ENCODE measurements at places on chromosomes 5 and 9.

- no peak for DNase-seq
Observed at GRCh38 chr5:9054821-9055589, 490.9 kb downstream of the SEMA5A start.

DNA sequence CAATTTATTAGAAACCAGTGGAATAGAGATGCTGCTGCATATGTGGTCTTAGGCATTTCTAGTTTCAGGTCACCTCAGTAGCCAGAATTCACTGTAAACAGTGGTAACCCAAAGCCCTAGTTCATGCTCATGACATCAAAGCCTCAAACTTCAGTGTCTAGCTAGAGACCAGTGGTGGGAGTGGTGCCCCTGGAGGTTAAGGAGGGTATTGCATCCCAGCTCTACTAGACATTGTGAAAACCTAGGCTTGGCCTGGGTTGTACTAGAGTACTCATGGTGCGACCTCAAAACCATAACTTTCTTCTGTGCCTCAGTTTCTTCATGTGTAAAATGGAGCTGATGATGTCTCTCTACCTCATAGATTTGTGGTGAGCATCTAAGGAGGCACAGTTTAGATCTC lies 18.8 kb downstream of the COL5A1 start:
- no peak for DNase-seq

DNA sequence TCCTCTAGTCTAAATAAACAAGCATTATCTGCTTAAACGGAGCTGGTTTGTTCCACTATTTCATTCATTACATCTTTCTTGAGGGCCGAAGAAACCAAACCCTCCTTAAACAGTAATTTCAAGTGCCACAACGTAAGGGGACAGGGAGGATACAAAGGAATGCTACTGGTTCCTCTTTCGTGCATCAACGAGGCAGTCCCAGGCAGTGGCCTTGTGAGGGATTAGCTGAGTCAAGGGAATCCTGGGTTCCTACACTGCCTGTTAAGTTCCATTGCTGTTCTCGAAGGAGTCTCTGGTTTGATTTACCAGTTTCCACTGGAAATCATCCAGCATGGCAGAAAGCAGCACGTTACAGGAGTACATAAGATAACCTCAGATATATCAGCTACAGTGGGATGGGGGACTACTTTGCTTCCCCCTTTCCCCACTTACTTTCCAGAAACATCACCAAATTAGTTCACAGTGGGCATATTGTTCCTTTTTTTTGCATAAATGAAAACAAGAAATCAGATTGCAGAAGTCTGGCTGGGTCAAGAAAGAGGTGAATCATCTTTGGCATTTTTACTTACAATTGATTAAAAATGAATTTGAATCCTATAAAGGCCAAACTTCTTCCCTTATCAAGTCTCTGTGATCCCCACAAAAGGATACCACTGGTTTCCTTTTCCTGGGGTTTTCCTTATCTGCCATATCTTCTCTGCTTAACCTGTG lies 2.5 kb upstream of the RANBP3L start:
- no peak for DNase-seq

DNA sequence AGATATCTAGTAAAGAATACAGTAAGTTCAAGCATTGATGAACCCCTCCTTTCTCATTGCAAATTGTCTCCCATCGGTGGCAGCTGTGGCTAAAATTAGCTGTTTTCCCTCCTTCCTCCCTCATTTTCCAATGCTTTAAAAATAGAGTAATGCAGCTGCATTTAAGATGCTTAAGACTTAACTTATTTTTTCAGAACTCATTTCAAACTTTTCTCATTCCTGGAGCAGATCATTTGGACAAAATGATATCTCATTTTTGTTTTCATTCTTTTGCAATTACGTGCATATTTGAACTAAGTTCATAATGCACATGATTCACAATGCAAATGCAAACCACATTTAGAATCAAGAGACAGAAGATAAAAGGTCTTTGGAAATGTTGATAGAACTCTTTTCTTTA lies 14.6 kb downstream of the HSPB3 start:
- DNase-seq, result no peak

DNA sequence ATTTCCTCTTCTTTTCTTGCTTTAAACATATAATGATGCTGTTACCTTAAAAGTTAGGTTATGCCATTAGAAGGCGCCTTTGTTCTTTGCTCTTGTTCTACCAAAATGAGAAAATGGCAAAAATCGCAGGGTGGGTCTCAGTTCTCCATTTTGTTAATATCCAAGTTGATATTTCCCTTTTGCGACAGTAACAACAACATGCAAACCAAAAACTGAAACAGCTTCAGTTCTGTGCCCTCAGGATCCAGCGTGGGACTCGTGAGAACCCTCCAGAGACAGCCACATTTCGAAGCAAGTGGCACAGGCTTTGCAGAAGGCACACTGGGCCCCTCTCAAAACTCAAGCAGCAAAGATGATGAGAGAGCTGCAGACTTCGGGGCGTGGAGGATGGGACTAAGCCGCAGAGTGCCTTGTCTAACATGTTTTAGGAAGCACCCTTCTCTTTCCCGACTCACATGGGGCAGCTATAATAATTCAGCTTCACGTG lies 33.0 kb upstream of the LCP2 start:
- DNase-seq, result no peak

- no peak for DNase-seq
Observed at GRCh38 chr9:107971241-107971640, 481.7 kb upstream of the KLF4 start.

GRCh38 chr5:179788193-179788854 lies 5.5 kb upstream of the LTC4S start:
- DNase-seq, result no peak

DNA sequence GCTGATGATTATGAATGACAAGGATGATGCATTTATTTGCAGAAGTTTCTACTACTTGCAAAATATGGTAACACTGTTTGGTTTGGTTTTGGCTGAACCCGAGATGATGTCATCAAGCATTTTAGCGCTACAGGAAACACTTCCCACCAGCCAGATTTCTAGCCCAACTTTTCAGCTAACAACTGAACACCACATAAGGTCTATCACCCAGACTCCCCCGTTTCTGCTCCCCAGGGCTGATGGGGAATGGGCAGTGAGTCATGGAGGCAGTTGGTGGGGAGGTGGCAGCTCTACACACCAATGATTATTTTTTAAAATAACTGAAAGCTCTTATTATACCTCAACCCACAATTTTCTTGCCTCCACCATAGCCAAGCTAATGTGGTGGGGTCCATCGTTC lies 302.9 kb downstream of the CEMIP2 start:
- DNase-seq, result no peak

GRCh38 chr9:112020680-112021596 lies 124.3 kb downstream of the UGCG start:
- no peak for DNase-seq

GRCh38 chr9:5392285-5392684 lies 45.4 kb downstream of the PLGRKT start:
- DNase-seq, result no peak

- no peak for DNase-seq
Observed at GRCh38 chr5:6317116-6317798, 61.1 kb downstream of the MED10 start.

DNA sequence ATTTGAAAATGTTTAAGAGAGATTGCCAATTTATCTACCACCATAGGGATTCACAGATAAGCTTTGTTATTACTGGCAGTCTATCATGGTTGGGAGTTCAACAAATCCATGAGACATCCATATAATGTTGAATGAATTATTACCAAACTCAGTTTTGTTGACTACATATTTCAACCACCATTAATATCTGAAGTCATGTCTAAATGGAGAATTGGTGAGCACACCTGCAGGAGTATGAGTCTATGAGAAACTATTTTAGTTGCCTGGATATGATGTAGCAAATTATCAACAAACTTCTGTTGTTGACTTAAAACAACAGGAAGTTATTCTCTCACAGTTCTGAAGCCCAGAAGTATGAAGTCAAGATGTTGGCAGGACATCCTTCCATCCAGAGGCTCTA lies 126.8 kb upstream of the FBXL7 start:
- DNase-seq, result no peak

GRCh38 chr9:71003346-71003745 lies 118.1 kb downstream of the TRPM3 start:
- no peak for DNase-seq

DNA sequence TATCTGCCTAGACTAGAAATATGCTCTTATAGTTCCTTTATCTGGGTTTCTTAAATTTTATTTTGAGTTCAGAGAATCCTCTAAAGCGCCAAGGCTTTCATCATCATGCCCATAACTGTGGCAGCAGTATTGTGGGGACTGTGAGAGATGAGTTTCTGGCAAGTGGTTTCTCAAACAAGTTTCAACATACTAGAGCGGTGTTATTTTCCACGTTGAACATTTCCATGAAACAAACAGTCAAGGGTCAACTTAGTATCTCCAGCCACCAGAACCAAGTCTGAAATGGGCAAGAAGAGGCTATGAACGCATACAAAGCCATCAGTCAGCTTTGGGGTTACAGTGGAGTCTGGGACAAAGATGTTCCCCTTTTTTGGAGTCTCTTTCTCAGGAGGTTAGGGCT lies 40.3 kb downstream of the SERINC5 start:
- DNase-seq, result no peak

DNA sequence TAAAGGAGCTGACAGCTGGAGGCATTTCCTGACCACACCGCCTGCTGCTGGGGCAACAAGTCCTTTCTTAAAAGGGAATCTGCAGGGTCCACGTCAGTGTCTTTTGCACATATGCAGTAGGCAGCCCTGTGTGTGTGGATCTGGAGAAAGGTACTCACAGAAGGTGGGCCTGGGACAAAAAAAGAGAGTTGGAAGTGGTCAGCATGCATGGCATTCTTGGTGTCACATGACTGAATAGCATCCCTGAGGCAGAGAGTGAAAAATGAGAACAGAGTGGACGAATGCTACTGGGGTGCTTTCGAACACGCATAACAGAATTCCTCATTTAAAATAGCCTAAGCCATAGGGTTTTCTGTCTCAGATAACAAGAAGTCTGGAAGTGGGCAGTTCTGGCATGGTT lies 47.0 kb downstream of the DNAJC21 start:
- no peak for DNase-seq

DNA sequence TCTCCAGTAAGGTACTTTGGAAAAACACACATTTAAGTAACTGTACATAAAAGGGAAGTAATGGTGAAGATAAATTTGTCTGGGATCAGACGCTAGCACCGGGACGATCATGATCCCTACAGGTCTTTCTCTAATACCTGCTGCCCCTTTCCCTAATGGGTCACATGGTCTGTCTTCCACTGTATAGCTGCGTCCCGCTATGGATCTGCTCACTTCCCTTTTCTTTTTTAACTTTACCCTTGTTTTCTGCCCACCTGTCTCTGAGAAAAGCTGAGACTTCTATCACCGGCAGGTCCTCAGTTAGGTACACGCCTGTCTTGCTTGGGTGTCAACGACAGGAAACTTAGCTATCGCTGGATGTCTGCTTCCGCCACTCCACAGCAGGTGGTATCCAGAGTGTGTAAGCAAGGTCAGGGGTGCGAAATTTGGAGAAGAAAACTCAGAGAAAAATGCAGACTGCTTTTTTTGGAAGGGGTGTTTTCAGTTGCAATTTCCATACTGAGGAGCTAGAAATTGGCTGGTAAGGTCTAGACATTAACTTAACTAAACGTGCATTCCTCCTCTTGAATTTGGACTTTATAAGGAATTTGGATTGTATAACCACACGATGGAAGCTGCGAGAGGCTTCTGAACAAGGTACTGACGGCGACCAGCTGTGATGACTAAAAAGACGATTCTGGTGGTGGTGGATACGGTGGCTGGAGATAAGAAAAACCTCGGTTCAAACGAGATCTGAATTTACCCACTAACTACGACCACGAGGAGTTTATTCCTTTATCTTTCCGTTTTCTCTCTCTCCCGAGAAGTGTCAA lies 1.1 kb upstream of the ICE1 start:
- DNase-seq, result no peak

- DNase-seq, result peak; percentile 32
Observed at GRCh38 chr5:1479581-1480188, 34.4 kb upstream of the SLC6A3 start.

- DNase-seq, result no peak
Observed at GRCh38 chr9:125852386-125852785, 105.2 kb downstream of the PBX3 start.
